ENCODE measurements at places on chromosomes 7 and 10.

- no peak for DNase-seq
Observed at GRCh38 chr7:46393142-46393541, 472.1 kb upstream of the IGFBP3 start.

- DNase-seq = no peak
Observed at GRCh38 chr7:52715701-52716100, 319.7 kb upstream of the POM121L12 start.

- DNase-seq = no peak
Observed at GRCh38 chr10:23063973-23064812, 31.2 kb upstream of the MSRB2 start.

DNA sequence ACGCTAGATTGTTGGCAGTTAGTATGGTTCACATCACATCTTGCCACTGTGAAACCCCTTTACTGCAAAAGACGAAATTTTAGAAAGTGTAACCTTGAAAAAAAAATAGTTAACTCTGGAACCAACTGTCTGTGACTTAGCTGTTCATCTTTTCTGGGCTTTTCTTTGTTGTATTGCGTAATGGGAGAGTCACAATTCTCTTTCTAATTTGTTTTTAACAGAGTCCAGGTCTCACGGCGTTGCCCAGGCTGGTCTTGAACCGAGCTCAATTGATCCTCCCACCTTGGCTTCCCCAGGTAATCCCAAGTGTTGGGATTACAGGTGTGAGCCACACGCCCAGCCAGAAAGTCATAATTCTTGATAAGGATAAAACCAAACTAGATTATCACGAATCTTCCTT lies 14.5 kb downstream of the UBE3C start:
- no peak for DNase-seq

DNA sequence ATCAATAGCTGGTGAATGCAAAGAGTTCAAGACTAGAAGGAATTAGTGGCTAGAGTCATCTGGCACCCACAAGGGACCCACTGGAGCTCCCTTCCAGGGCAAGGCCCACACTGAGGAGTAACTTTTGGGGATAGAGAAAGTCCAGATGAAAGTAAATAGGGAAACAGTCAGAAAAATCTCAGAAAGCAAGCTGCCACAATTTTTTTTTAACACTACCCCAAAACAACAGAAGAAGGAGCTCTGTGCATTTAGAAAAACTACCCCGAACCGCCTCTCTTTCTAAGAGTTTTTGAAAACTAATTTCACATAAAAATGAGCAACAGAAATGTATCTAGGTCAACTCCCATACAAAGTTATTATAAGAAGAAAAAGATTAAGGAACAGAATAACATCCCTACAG lies 42.2 kb downstream of the AOAH start:
- no peak for DNase-seq

DNA sequence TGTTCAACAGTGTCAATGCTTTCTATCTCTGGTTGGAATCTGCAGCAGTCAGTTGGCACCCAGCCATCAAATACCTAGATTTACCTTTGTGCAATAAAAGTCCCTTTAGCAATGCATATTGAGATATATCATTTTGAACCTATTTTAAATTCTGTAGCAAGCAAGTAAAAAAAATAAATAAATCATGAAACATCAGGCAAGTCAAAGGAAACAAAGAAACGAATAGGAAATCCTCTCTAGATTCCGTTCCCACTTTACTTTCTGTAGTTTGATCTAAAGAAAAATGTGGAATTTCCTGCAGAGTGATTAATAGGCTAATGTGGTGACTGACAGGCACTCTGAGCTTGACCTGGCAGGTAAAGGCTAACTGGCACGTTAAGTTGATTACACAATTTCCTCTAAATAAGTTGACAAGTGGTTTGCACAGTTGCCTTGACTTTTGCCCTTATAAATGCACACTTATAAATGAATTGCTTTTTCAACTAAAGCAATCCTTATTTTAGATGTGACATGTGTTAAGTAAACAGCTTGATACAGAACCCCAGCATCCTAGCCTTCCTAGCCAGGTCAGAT lies 208.1 kb upstream of the TCF7L2 start:
- no peak for DNase-seq

DNA sequence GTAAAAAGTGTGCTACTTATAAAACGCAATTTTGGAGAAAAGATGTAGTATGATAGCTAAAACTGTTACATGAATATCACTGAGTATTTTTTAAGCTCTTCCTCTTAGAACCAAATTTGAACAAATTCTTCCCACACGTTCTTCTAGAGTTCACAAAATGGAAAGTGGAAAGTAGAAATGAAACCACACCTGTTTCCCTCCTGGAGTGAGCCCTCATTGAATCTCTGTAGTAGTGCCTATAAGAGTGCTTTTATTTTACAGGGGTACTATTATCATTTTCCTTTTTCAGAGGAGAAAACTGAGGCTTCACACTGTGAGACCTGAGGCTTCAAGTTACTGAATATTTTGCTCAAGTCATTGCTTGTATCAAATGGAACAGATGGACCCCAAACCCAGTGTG lies 393.0 kb downstream of the NRG3 start:
- no peak for DNase-seq

GRCh38 chr7:24140001-24140400 lies 144.0 kb upstream of the NPY start:
- DNase-seq = no peak

- DNase-seq = no peak
Observed at GRCh38 chr10:4333459-4333894, 492.5 kb upstream of the AKR1E2 start.

Data from stimulated activated CD4-positive, alpha-beta T cell treated with anti-CD3 and anti-CD28 coated beads, TNF-alpha, amount 100 ng/mL, for 4 hours (primary cell).